Kidney (tissue), 22 donors: ENCODE measurements at places on chromosomes 2 and 18. TPM values are rescaled to one million over a fixed set of nuclear protein-coding genes. Genes with fewer than 3 reads are reported as not detected.

ALK gene
- polyA plus RNA-seq, result not detected

MROH2A gene
- polyA plus RNA-seq, result 1.8 TPM

DNA sequence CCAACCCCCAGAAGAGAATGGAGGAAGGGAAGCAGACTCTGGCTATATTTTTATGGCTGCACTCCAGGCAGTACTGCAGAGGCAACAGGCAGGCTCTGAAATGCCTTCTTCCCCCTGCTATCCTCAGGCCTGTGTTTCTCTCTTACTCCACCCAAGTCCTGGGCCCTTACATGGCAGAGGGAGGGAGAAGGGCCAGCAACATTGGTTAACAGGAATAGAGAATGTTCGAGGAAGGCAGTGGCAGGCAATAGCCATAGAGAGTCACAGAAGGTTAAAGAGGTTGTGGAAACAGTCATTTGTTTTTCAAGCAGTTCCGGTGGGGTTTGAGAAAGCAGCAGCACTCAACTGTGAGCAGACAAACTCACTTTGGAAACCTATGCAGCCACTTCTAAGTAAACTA lies 15.1 kb upstream of the DARS1 start:
- H3K36me3 ChIP-seq, result no peaks in the 10 kb centered on the region
- no peak overlapping the region for H3K27ac ChIP-seq
- no peak for DNase-seq
- no peak overlapping the region for H3K4me3 ChIP-seq

- no peak overlapping the region for H3K4me3 ChIP-seq
- H3K27ac ChIP-seq, result no peak overlapping the region
- DNase-seq, result peak; percentile 9
- no peaks in the 10 kb centered on the region for H3K27me3 ChIP-seq
- no peaks in the 10 kb centered on the region for H3K4me1 ChIP-seq
Observed at GRCh38 chr18:27921904-27922751, 254.8 kb downstream of the CDH2 start.

DNA sequence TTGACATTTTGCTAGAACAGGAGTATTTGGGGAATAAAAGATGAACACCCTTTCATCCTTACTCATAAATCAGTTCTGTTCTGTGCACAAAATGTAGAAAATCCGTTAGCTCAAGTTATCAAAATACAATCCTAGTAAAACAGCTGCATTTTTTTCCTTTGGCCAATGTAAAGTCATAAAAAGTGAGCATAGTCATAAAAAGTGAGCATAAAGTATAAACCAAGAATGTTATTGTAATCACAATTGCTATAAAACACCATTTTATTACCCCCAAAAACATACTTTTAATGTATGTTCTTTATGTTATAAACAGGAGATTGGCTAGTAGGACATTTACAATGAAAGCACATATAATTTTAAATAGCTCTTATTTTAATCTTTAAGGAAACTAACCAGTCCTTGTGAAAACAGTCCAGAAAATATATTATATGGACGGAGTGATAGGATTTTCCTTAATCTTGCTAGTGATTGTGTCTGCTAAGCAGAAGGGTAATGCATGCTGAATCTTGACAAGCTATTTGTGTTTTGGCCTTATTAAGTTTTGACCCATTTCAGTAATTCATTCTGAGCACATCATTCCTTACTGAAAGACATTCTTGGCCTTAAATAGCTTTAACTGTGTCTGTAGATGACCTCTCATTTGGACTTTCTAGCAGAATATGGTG lies 891.8 kb downstream of the DSC3 start:
- DNase-seq, result no peak
- H3K27me3 ChIP-seq, result no peaks in the 10 kb centered on the region
- H3K36me3 ChIP-seq, result no peaks in the 10 kb centered on the region
- H3K27ac ChIP-seq, result no peak overlapping the region
- no peak overlapping the region for H3K4me3 ChIP-seq

OSBPL6 gene
- 1.4 TPM for polyA plus RNA-seq

DNA sequence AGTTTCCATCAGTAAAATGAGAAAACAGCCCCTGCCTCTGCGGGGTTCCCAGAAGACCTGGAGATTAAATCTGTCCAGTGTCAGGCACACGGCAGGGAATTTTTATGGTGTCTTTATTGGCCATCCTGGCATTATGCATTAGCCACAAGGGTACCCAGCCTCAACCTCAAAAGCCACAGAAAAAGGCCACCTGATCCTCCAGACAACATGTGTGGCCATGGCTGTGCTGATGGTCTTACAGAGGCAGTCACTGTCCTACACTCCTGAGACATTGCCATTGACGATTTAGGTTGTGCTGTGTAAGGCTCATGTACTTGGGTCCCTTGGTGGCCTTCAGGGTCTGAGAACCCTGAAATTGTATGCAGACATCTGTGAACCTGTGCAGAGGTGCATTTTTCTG lies 115.6 kb downstream of the SMAD7 start:
- H3K4me3 ChIP-seq, result no peak overlapping the region
- peaks cover 30% of the 10 kb centered on the region for H3K4me1 ChIP-seq
- DNase-seq, result peak; percentile 13
- no peak overlapping the region for H3K27ac ChIP-seq

GALNT3 gene
- polyA plus RNA-seq, result 8.8 TPM

SERPINB10 gene
- not detected for polyA plus RNA-seq

- H3K27me3 ChIP-seq, result no peaks in the 10 kb centered on the region
- H3K27ac ChIP-seq, result no peak overlapping the region
- H3K36me3 ChIP-seq, result no peaks in the 10 kb centered on the region
- H3K4me1 ChIP-seq, result no peaks in the 10 kb centered on the region
Observed at GRCh38 chr18:26803643-26804042, 61.9 kb downstream of the AQP4 start.

REG1A gene
- 430 TPM for polyA plus RNA-seq

DNA sequence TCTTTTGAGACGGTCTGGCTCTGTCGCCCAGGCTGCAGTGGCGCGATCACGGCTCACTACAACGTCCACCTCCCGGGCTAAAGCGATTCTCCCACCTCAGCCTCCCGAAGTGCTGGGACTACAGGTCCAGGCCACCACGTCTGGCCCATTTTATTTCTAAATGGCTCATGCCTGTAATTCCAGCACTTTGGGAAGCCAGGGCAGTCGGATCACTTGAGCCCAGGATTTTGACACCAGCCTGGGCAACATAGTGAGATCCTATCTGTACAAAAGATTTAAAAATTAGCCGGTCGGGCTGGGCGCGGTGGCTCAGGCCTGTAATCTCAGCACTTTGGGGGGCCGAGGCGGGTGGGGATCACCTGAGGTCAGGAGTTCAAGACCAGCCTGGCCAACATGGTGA lies 26.4 kb upstream of the EFHD1 start:
- H3K4me3 ChIP-seq, result no peak overlapping the region
- DNase-seq, result no peak
- no peak overlapping the region for H3K27ac ChIP-seq
- no peaks in the 10 kb centered on the region for H3K36me3 ChIP-seq
- H3K27me3 ChIP-seq, result no peaks in the 10 kb centered on the region

PTPRM gene
- 52.4 TPM for polyA plus RNA-seq

DNA sequence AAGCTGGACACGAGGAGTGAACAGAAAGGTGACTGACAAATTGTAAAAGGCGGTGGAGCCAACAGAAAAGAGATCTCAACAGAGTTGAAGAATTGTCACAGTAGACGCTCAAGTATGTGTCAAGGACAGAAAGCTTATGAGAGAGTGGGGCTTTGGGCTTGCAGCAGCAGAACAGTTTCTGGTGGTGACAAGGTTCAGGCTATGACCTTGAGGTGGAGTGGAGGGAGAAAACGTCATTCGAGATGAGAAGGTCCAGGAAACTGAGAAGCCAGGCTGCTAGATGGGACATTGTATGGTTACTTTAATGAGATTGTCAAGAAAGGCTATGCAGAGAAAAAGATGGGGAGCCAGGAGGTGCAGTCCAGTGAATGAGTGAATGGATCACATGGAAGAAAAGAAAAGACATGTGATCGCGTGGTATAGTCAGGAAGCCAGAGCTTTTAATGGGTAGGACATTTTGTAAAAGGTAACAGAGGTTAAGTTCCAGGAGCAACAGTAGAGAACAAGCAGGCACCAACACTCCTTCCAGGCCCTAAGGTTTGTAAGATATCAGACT lies 91.1 kb upstream of the EPC2 start:
- H3K36me3 ChIP-seq, result no peaks in the 10 kb centered on the region
- no peak overlapping the region for H3K27ac ChIP-seq
- no peaks in the 10 kb centered on the region for H3K27me3 ChIP-seq
- no peak for DNase-seq
- no peaks in the 10 kb centered on the region for H3K4me1 ChIP-seq
- H3K4me3 ChIP-seq, result no peak overlapping the region
